ENCODE measurements at places on chromosomes 13 and 19. TPM values are rescaled to one million over a fixed set of nuclear protein-coding genes. Genes with fewer than 3 reads are reported as not detected.

The ZNF541 gene
- 0.10 TPM for total RNA-seq

The ZNF223 gene
- 5.5 TPM for total RNA-seq

DNA sequence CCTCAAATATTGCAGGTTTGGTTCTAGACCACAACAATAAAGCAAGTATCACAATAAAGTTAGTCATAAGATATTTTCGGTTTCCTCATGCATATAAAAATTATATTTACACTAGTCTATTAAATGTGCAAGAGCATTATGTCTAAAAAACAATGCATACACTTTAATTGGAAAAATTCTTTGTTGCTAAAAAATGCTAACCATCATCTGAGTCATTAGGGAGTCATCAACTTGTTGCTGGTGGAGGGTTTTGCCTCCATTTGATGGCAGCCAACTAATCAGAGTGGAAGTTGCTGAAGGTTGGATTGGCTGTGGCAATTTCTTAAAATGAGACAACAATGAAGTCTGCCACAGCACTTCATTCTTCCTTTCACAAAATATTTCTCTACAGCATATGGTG lies 422.3 kb upstream of the GPC6 start:
- no peak for DNase-seq
- no peaks in the 10 kb centered on the region for H3K4me1 ChIP-seq
- no peaks in the 10 kb centered on the region for H3K27me3 ChIP-seq
- H3K36me3 ChIP-seq, result no peaks in the 10 kb centered on the region
- no peak overlapping the region for H3K4me3 ChIP-seq

GRCh38 chr13:99651016-99651415 lies 149.7 kb downstream of the TM9SF2 start:
- H3K27me3 ChIP-seq, result no peaks in the 10 kb centered on the region
- H3K36me3 ChIP-seq, result no peaks in the 10 kb centered on the region
- no peak for DNase-seq
- no peak overlapping the region for H3K27ac ChIP-seq
- H3K4me1 ChIP-seq, result no peaks in the 10 kb centered on the region

GRCh38 chr13:70788074-70788473 lies 679.8 kb upstream of the KLHL1 start:
- no peaks in the 10 kb centered on the region for H3K36me3 ChIP-seq
- H3K27me3 ChIP-seq, result no peaks in the 10 kb centered on the region
- no peak overlapping the region for H3K27ac ChIP-seq
- DNase-seq, result no peak

DNA sequence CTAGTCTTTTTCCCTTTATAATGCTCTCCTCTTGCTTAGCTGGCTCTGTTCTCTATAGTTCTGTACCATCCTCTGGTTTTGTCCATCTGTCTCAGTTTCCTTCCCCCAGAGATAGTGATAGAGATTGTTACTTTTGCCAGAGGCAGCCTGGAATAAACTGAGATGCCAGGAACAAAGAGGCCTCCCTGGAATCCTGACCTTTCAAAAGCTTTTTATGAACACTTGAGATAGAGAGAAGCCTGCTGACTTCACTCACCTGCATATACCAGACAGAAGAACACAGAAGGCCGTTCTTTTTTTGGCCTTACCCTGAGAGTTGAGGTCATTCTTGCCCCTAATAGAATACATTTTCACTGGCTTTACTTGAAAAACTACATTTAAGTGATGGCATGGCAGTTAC lies 150.2 kb downstream of the LHFPL6 start:
- no peaks in the 10 kb centered on the region for H3K4me1 ChIP-seq
- H3K27me3 ChIP-seq, result no peaks in the 10 kb centered on the region
- no peak for DNase-seq
- H3K4me3 ChIP-seq, result no peak overlapping the region
- no peaks in the 10 kb centered on the region for H3K36me3 ChIP-seq

GRCh38 chr13:47397739-47398138 lies 500.9 kb upstream of the HTR2A start:
- H3K4me1 ChIP-seq, result no peaks in the 10 kb centered on the region
- DNase-seq, result no peak
- no peak overlapping the region for H3K27ac ChIP-seq
- no peaks in the 10 kb centered on the region for H3K36me3 ChIP-seq

- H3K36me3 ChIP-seq, result no peaks in the 10 kb centered on the region
- no peak for DNase-seq
- no peaks in the 10 kb centered on the region for H3K27me3 ChIP-seq
- no peak overlapping the region for H3K27ac ChIP-seq
These were observed 301.6 kb downstream of the SLITRK6 start for GRCh38 chr13:85497652-85498051.

DNA sequence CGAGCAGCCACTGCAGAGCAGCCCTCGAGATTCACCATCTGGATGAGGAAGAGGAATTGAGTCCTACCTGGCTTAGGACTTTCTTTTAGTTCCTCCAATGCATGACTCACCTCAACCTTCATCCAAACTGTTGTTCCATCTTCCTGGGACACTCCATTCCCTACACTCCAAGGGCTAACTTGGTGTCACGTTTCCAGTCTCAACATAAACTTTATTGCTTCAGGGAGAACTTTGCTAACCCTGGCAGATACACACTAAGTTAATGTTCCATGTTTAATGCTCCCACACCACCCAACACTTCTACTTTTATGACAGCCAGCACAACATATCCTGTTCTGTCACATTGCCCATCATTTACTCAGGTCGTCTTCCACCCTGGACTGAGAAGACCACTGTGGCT lies 164.4 kb downstream of the RBM26 start:
- DNase-seq, result no peak
- no peaks in the 10 kb centered on the region for H3K4me1 ChIP-seq
- no peaks in the 10 kb centered on the region for H3K36me3 ChIP-seq
- no peaks in the 10 kb centered on the region for H3K27me3 ChIP-seq
- H3K4me3 ChIP-seq, result no peak overlapping the region

GRCh38 chr13:38316129-38316528 lies 33.5 kb upstream of the UFM1 start:
- H3K27me3 ChIP-seq, result no peaks in the 10 kb centered on the region
- H3K4me1 ChIP-seq, result no peaks in the 10 kb centered on the region
- H3K27ac ChIP-seq, result no peak overlapping the region
- no peak for DNase-seq

DNA sequence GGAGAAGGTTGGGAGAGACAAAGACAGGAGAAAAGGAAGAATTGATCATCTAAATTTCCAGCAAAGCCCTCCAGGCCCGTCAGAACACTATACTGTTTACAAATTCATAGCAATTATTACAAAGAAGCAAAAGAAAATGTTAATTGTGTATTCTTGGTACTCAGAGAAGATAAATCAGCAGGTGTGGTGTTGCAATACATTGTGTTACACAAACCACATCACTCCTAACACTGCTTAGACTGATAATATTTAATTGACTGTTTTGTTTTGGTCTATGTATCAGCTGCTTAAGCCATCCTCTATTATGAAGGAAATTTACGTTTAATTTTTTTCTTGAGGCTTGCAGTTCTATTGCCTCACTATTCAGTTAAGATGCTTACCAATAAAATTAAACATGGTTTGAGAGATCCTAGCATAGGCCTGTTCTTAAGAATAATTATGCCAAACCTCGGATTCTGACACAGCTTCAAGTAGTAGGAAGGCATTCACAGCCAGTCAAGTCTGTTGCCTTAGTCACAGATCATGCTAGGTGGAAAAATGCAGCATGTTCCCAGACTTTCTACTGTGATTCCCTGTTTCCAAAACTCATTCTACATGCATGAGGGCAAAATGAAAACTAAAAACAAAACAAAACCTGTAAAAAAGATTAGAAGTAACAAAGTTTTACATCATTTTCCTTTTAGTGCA lies 129.2 kb downstream of the TBC1D4 start:
- H3K36me3 ChIP-seq, result no peaks in the 10 kb centered on the region
- DNase-seq, result no peak
- H3K27me3 ChIP-seq, result no peaks in the 10 kb centered on the region
- no peaks in the 10 kb centered on the region for H3K4me1 ChIP-seq

Data from colonic mucosa (tissue), 4 donors.